ENCODE measurements at places on chromosomes 5 and 9.

DNA sequence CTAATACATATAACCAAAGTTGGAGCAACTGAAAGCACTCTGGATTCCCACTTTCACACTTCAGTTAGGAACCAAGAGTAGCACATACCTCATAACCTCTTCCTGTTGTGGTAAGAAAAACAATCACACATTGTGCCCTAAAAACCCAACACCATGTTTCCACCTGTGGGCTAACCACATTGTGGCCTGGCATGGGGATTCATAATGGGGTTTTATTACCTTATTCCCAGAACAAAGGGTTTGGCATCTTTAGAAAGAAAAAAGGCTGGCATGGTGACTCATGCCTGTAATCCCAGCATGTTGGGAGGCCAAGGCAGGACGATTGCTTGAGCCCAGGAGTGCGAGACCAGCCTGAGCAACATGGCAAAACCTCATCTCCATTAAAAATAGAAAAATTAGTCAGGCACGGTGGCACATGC is 60.6 kb downstream of the HSD17B3 start:
- no peak for DNase-seq

GRCh38 chr5:38871790-38872551 is 26.2 kb downstream of the OSMR start:
- DNase-seq, result no peak

DNA sequence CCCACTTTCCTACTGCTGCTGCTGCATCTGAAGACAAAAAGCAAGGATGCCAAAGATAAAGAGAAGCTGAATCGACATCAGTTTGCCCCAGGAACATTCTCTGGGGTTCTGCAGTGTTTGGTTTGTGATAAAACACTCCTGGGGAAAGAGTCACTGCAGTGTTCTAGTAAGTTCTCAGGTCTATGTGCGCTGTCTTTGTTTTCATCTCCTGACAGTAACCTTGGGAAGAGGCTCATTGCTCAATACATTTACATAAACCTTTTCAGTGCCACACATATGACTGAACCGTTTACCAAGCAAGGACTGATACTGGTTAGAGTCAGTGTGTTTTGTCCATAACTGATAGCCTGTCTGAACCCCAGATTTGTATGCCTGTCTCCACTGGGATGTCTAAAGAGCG is 232.1 kb downstream of the ARHGEF28 start:
- DNase-seq, result no peak

DNA sequence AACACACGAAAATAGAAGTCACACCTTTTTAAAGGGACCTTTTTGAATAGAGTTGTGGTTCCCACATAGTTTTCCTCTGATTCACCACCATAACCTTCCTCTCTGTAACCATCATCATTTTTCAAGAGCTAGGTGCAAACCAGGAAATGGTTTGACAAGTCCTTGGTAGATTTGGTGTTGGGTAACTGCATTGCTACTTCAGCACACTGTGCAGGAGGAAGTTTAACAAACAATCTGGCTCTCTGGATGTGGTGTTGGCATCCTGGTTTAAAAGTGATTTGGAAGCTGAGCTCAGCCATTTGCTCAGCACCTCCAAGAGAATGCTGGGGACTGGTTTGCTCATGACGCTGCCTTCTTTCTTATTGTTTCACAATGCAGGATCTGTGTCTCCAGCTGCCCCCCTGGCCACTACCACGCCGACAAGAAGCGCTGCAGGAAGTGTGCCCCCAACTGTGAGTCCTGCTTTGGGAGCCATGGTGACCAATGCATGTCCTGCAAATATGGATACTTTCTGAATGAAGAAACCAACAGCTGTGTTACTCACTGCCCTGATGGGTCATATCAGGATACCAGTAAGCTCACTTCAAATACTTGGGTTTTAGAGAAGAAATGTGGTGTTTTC is 213.1 kb downstream of the RFK start:
- no peak for DNase-seq

DNA sequence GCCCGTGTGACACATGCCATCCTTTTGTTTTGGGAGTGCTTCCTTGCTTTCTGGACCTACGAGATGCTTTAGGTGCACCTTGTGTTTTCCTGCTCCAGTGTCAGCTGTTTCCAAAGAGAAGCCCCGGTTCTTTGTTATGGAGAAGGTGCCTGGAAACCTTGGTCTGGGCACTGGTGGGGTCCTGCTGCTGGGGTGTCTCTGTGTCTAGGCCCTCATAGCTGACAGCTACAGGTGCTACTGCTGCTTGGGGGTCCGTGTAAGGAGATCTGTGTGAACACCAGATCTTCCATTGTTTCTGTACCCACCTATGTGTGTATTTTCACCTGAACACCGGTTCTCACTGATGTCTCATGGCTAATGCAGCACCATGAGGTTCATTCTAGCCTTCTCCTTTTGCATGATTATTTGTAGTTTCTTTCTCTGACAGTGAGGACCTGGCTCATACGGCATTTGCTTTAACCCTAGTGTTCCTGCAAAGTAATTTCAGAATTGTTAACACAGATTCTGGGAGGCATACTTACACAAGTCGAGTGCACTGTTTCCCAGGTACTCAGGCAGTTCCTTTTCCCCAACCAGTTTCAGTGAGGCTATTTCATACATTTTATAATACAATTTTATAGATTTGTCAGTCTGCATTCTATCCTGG is 13.2 kb upstream of the FAM120AOS start:
- DNase-seq, result no peak

DNA sequence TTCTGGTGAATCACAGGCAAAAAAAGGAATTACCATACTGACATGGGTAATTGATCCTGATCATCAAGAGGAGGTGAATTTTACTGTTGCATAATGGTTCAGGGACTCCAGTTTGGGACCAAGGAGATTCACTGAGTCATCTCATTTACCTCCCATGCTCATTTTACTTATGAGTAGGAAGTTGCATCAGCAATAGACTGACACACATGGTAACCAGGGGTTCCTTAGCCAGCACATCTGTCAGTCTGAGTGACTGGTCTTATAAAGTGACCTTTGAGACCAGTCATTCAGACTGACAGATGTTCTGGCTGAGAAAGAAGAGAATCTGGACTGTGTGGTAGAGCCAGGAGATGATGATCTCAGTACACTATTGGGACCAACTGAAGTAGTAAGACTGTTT is 384.6 kb upstream of the CD180 start:
- no peak for DNase-seq

GRCh38 chr5:134436523-134437339 is 25.1 kb upstream of the CDKN2AIPNL start:
- no peak for DNase-seq

GRCh38 chr9:6901180-6901579 is 143.4 kb downstream of the KDM4C start:
- DNase-seq, result no peak

DNA sequence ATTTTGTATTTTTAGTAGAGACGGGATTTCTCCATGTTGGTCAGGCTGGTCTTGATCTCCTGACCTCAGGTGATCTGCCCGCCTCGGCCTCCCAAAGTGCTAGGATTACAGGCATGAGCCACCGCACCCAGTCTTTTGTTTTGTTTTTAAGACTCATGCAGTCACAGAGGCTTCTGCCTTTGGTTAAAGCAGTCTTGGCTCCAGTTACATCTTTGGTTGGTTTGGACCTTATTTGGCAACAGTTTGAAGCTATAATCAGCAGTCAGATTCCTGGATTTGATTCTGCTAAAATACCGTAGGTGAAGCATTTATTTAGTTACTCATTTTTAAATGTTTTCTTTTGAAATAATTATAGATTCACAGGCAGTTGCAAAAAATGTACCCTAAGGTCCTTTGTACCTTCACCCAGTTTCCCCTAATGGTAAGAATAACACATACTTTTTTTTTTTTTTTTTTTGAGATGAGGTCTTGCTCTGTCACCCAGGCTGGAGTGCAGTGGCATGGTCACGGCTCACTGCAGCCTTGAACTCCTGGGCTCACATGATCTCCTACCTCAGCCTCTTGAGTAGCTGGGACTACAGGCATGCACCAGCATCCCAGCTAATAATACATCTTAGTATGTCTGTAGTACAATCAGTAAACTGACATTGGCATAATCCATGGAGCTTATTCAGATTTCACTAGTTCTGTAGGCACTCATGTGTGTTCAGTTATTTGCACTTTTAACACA is 15.7 kb downstream of the USP20 start:
- DNase-seq, result no peak

DNA sequence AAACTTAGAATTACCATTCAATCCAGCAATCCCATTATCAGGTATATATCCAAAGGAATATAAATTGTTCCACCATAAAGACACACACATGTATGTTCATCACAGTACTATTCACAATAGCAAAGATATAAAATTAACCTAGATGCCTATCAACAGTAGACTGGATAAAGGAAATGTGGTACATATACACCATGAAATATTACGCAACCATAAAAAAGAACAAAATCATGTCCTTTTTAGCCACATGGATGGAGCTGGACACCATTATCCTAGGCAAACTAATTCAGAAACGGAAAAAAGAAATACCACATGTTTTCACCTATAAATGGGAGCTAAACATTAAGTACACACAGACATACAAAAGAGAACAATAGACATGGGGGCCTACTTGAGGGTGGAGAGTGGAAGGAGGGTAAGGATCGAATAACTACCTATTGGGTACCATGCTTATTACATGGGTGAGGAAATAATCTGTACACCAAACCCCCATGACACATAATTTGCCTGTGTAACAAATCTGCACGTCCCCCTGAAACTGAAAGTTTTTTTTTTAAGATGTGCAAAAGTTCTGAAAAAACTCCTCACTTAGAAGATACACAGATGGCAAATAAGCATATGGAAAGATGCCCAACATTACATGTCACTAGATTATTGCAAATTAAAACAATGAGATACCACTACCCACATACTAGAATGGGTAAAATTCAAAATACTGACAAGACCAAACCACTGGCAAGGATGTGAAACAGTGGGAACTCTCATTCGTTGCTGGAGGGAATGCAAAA is 313.0 kb upstream of the CD180 start:
- no peak for DNase-seq

Data from NCI-H1694 (cell line).